Kidney (tissue), 22 donors: ENCODE measurements at places on chromosomes 4 and X. TPM values are rescaled to one million over a fixed set of nuclear protein-coding genes. Genes with fewer than 3 reads are reported as not detected.

GRCh38 chrX:71253253-71254091 is 468 bp downstream of the ZMYM3 start:
- DNase-seq, result peak; percentile 65

- no peak for DNase-seq
Observed at GRCh38 chr4:179755322-179755721, 2313.1 kb upstream of the AGA start.

GRCh38 chr4:87075876-87076275 is 141.1 kb downstream of the AFF1 start:
- no peak for DNase-seq

DNA sequence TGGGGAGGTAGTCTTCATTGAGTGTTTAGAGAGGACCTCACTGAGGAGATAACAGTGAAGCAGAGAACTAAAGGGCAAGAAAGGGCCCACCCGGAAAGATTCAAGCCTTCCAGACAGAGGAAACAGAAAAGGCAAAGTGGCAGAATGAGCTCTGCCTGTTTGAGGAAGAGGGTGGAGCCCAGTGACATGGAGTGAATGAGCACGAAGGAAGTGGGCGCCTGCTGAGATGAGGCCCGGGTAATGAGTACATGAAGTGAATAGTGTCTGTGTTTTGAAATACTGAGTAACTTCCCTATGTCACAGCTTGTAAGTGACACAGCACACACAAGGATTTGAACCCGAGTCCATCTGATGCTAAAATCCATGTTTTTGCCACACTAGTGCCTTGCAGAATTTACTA is 32.5 kb upstream of the TLR2 start:
- no peak for DNase-seq

- DNase-seq, result no peak
Observed at GRCh38 chr4:41157009-41157408, 57.3 kb downstream of the APBB2 start.

GRCh38 chr4:173056710-173057109 is 111.9 kb upstream of the GALNT7 start:
- DNase-seq, result no peak

DNA sequence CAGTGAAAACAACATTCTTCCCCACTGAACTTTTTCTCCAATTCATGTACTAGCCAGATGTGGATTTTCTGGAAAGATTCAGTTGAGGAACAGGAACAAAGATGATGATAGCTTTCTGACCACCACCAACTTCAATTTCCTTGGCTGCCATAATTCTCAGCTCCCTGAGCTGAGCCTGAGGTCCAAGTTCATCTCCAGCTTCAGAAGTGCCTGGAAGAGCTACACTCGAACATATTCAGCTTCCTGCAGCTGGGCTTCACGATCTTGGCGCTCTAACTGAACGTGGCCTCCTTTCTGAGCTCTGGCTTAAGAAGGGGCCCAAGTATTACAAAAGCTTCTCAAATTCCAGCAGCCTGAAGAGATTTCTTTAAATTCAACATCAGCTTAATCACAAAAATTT is 83.9 kb downstream of the QDPR start:
- no peak for DNase-seq

GRCh38 chr4:93466446-93466845 is 362.1 kb upstream of the ATOH1 start:
- DNase-seq, result no peak

DNA sequence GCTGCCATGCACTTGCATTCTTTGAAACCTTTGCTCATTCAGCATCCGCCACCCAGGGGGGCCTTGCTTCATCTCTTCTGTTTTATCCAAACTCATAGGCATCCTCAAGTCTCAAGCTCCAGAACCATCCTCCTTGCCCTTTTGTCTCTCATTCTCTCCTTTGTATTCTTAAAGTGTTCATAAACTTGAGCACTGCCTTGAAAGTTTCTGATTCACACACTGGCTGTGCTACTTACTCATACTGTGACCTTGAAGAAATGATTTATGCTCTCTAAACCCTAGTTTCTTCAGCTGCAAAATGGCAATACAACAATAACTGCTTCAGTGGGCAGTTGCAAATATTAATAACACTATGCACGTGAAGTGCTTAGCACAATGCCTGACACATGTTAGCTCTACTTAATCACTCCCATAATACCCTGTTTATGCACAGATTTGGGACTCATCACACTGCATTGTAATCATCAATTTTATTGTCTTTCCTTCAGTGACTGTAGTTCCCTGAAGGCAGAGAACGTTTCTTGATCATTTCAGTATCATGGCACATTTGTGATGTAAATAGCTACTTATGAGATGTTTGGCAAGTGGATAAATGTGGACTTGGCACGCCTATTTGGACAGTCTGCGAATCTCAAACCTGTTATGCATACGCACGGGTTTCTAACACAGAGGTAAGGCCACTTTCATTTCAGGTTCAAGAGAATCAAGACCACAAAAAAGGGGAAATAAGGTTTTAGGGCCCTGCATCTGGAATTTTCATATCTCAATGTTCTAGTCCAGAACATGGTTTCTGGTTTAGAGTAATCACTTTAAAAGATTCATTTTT is 291.0 kb downstream of the LDB2 start:
- no peak for DNase-seq

- DNase-seq, result no peak
Observed at GRCh38 chr4:24643774-24644520, 59.6 kb upstream of the DHX15 start.

DNA sequence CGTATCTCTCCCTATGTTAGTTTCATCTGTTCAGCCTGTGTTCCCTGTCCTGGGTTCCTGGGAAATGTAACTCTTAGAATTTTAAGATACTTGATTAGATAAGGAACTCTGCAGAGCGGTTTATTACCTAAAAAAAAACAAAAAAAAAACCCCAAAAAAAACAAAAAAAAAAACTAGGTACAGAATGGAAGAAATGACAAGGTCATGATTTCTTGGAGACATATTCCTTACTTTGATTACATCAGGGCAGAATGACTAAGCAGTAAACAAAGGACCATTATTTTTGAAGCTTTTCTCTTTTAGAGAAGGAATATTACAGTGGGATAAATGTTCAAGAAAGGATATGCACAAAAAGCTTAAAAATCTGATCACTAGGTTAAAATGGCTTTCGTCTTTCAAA is 171.8 kb downstream of the ARAP2 start:
- DNase-seq, result no peak

DNA sequence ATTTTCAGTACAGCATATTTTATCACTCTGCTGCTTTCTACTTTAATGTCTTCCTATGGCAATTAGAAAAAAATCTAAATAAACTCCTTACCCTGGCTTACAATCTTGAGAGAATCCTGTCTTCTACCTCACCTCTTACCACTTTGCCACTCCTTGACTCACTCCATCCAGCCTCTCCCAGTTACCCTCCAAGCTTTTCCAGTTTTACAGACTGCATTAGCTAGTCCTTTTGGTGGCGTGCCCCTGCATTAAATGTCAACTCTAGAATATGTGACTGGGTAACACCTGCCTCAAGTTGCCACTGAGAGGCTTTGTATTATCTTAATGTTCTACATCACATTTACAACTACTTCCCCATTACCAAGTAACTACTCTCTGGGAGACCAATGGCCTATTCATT is 7.5 kb upstream of the CDKL2 start:
- no peak for DNase-seq

- peak; percentile 98 for DNase-seq
Observed at GRCh38 chr4:6640292-6641163, at the start of gene MRFAP1. Gene MRFAP1 (plus strand): TSS chr4:6640685. CDS start chr4:6640863, 178 bp downstream.

GRCh38 chr4:109993116-109993515 is 80.4 kb downstream of the EGF start:
- no peak for DNase-seq

DNA sequence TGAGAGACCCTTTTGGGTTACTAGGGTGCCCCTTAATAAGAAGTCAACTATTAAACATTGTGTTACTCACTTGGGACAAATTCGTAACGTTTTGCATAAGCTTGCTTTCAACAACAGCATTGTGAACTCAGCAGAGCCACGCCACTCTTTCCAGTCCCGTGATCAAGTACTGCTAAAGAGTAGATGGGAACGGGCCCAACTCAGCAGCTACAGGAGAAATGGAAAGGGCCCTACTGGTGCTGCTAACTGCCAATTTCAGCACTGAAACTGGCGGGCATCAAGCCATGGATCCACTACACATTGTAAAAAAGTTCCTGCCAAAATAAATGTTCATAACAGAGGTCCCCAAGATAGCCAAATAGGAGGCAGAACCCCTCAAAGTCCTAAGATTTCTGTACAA is 19.0 kb upstream of the DHX15 start:
- DNase-seq, result no peak

DNA sequence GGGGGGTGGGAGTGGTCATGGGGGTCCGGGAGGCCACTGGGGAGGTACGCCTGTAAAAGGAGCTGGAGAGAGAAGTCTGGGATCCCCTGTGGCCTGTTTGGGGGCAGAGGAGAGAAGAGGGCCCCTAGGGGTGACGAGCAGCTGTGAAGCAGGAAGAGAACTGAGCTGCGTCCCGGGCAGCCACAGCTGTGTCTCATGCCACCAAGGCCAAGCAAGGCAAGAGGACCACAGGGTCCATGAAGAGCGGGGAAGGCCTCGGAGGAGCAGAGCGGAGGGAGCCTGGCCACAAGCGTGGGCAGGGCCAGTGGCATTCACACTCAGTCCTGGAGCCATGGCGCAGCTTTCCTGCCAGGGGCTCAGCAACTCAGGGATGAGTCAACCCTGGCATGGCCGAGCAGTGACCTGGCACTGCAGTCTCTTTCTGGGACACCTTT is 13.6 kb upstream of the NAT8L start:
- DNase-seq, result peak; percentile 45

- DNase-seq, result no peak
Observed at GRCh38 chr4:140353786-140354185, 19.7 kb upstream of the SCOC start.

GRCh38 chr4:145829629-145830395 is 108.8 kb downstream of the ZNF827 start:
- DNase-seq, result no peak

The MCF2 gene
- total RNA-seq, result 0.85 TPM

The UGT2B7 gene
- total RNA-seq, result 161 TPM

The BBS12 gene
- total RNA-seq, result 9.9 TPM

The EBP gene
- total RNA-seq, result 33.8 TPM
